ENCODE measurements at places on chromosomes 2 and 18.
A peak's percentile ranks its signal among the peaks of the same experiment; 100 is the strongest.

- no peak for DNase-seq
Observed at GRCh38 chr18:12255626-12256026, 1.5 kb downstream of the CIDEA start.

DNA sequence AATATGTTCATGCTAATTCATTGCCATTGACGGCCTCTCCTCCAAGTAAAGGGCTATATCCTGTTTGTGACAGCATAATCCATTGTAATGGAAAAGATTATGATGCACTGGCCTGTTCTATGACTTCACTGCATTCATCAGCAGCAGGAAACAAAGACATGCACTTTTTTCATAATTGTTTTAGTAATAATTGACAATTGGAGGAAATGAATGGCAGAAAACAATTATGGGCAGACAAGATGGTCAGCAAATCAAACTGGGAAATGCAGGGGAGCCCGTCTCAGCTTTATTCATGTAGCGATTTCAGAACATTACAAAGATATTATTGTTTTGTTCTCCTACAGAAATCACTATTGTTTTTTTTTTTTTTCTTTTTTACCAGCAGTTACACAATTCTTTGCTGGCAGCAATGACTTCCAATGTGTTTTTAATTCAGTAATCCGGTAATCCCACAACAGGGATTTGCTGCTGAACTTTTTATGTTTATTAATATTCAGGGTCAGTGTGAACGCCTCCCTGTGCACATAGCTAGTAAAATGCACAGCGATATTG is 33.8 kb upstream of the RASGRP3 start:
- DNase-seq = no peak

- DNase-seq = no peak
Observed at GRCh38 chr2:183291436-183291835, 167.2 kb downstream of the NUP35 start.

GRCh38 chr2:149040451-149040850 is 2.0 kb downstream of the LYPD6B start:
- DNase-seq = peak; percentile 44

- DNase-seq = no peak
Observed at GRCh38 chr2:39718483-39718882, 52.8 kb downstream of the TMEM178A start.

- no peak for DNase-seq
Observed at GRCh38 chr18:59048378-59048777, 91.3 kb upstream of the SEC11C start.

GRCh38 chr18:31595121-31595771 is 3.6 kb downstream of the TTR start:
- no peak for DNase-seq

DNA sequence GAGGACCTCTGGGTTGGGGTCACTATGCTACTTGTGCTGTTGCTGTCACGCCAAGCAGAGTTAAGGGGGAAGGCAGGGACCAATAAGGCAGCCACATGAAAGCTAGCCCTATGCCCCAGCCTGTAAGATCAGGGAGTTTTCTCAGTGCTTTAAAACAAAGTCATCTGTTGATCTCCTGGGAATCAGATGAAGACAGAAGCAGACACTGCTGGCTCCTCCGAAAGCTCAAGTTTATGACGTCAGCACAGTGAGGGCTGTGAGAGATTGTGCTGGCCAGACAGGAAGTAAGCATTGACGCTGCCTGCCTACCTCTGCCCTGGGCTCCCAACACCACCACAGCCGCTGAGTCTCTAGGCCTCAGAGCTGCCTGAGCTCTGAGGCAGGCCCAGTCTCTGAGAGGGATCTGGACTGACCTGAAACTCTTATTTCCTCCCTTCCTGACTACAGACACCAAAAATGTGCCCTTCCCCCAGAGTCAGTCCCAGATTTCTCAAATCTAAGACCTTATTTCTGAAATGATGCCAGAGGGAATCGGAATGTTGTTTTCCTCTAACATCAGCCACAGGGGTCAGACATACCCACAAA is 118.1 kb upstream of the EPAS1 start:
- DNase-seq = no peak

DNA sequence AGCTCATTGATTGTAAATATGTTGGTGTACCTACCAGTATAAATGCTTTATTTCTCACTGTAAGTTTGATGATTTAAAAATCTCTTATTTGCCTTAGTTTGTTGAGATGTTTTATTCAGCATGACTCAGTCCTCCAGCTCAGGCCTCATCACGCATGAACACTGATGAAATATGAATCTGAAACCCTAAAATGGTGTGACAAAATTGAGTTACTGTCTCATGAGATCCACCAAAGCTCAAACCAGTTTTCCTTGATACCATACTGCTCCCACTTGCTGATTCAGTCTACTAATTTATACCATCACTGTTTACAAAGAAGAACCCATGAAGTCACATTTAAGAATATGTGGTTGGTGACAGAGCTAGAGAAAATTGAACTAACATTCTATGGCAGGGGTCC is 524.9 kb downstream of the LRRTM4 start:
- DNase-seq = no peak

- DNase-seq = no peak
Observed at GRCh38 chr2:149716687-149717086, 129.1 kb upstream of the MMADHC start.

DNA sequence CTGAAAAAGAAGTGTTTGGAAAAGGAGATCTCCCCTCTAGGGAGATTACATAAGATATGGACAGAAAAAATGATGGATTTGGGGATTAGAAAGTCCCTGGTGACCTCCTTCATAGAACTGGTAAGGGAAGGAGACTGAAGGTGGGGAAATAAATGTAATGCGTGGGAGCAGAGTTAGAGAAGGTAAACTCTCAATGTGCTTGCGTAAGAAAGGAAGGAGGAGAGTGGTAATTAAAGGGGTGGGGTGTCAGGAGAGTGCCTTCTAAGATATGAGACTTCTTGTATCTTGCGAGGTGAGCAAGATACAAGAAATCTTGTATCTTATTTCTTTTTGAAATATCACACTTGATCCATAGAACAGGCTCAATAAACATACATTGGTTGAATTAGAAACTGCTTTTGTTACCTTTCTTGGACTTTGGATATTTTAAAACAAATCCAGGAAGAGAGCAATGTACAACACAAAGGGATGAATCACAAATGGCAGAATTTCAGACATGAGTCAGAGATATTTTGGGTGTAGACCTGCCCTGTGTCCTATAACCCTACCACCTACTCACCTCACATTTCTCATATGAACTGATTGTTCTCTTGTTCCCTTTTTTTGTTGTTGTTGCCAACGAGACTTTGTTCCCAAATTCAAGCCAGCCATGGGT is 342.4 kb downstream of the INSIG2 start:
- no peak for DNase-seq

- DNase-seq = no peak
Observed at GRCh38 chr18:6633310-6633709, 96.2 kb upstream of the ARHGAP28 start.

DNA sequence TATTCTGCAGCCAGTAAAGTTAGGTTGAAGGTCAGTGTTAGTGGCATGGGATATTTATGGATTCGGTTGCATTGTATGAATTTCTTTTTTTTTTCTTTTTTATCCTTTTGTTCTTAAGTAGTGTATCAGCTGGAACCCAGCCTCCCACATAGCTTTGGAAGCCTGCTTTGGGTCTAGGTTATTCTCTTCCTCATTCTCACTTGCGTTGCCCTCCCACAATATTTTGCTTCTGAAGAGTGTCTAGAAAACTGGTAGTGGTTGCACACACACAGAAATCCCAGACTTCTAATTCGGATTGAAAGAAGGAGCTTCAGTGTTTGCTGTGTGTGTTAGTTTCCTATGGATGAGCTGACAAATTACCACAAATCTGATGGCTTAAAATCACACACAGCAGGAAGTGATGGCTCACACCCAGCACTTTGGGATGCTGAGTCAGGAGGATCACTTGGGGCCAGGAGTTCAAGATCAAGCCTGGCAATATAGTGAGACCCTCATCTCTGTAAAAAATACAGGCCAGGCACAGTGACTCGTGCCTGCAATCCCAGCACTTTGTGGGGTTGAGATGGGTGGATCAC is 104.8 kb downstream of the ARL4C start:
- no peak for DNase-seq

DNA sequence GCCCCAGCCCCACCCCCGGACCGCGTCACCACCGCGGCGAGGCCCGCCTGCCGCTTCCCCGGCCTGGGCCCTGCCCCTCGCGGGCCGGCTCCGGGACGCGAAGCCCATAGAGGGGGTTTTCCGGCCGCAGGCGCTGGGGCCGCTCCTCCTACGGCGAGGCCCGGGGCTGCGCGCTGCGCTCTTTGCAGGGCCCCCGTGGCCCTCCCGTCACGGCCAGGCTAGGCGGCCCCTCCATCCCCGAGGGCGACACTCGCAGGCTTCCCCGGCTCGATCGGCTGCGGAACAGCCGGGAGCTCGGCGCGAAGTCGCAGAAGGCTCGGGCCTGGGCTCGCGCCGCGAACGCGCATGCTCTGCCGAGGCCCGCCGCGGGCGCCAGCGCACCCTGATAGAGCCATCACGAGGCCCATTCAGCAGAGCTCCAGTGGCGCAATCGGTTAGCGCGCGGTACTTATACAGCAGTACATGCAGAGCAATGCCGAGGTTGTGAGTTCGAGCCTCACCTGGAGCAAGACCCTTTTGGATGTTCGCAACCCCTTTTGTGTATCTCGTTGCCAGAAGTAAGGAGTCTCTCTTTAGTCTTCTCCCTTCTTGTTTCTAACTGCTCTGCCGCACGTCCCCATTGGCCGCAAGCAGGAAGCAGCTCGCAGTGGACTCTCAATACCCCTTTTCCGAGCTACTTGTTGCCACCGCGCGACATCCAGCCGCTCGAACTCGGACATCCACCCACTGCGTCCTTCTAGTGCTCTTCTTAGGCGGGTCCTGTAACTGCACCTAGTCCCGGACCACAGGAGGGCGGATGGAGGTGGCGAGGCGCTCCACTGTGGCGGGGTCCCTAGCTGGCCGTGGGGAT is 18.0 kb upstream of the HAAO start:
- DNase-seq = peak; percentile 92

Measured in AML-193 (cell line).